ENCODE measurements at places on chromosomes 6 and 20.

- DNase-seq, result no peak
These were observed 312.6 kb upstream of the RSPO3 start for GRCh38 chr6:126805861-126806260.

- DNase-seq, result no peak
These were observed 132.3 kb downstream of the LMBRD1 start for GRCh38 chr6:69664551-69664950.

GRCh38 chr6:45625191-45625664, 247.5 kb upstream of the SUPT3H start:
- no peak for DNase-seq

DNA sequence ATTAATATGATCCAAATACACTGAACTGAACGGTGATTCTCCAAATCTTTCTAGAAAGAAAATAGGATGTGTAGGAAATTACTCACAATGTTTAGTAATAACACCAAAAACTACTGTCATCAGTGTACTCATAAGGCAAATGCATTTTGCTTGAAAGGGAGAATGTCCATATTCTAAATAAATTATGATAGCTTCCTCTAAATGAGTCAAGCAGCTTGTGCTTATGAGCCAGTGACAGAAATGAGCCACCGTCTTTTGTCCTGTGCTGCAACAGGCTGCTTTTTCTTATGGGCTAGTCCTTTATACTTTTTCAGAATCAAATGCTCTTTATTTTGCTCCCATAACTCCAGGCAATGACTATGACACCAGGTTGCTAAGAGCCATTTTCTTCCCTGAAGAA, 4.5 kb upstream of the ZNF451 start:
- DNase-seq, result no peak

GRCh38 chr6:11085758-11086435, 7.7 kb upstream of the SMIM13 start:
- no peak for DNase-seq

- no peak for DNase-seq
These were observed 157.4 kb downstream of the JARID2 start for GRCh38 chr6:15403094-15403755.

DNA sequence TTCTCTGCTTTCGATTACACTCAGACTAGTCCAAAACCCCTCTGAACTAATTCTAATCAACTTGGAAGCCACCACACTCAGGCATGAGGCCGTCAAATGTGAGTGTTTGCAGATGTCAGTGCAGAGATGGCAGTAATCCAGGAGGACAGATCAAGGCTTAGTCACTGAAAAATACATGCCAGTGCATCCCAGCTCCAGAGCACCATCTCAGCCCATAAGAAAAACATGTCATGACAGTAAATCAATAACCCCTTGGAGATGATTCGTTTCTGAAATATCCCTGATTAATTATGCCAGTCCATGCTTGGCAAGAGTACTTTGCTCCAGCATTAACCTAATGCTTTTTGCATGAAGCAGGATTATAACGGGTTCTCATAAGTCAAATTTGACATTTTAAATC, 179.5 kb downstream of the ADAT2 start:
- DNase-seq, result no peak

- DNase-seq, result no peak
These were observed 731.9 kb upstream of the FLRT3 start for GRCh38 chr20:15069355-15069754.

- peak; percentile 59 for DNase-seq
These were observed 98.5 kb downstream of the HIVEP2 start for GRCh38 chr6:142846459-142846831.

- no peak for DNase-seq
These were observed 9.6 kb upstream of the PCMTD2 start for GRCh38 chr20:64245746-64246595.

DNA sequence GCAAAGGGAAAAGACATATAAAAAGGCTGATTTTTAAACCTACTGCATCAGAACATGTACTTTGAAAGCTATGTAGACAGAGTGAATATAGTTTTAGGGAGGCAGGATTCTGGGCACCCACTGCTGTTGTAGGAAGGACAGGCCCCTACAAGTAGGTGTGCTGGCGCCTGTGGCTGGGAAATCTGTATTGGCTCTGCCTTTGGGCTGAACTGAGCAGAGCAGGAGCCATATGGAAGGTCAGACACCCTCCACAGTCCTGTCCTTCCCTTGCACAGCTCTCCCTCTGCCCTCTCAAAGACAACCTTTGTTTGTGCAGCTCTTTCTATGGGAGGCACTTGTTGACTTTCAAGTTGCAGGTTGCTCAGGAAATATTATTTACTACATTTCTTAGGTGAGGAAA, 18.4 kb upstream of the ULBP3 start:
- no peak for DNase-seq

DNA sequence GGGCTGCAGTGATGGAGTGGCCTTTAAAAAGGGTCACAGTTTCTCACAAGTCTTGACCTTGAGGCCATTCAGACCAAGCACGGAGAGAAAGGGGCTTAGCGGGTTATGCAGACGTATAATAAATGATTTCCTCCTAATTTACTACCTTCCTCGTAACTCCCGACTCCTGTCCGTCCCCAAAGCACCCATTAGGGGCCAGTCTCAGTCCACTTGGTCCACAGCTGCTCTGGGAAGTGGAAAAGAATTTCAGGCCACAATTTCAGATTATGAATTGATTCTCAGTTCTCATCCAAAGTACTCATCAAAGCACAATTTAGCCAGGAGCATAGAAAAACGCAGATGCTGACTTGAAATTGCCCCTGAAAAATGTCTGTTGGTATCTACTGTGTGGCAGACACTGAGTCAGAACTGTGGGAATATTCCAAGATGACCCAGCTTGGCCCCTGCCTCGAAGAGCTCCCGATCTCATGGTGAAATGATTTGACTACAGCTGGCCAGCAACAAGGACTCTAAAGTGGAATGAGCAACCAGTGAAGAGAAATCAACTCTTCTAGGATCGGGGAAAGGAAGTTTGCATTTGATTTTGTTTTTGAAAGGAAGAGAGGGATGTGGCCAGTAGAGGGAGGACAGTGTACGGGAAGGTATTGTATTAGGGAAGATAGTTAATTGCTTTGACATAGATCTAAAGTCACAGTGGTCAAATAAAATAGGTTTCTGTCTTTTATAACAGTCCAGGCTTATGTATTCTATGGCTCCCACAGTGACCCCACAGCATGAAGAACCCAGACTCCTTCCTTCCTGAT, 15.2 kb upstream of the STK35 start:
- no peak for DNase-seq

DNA sequence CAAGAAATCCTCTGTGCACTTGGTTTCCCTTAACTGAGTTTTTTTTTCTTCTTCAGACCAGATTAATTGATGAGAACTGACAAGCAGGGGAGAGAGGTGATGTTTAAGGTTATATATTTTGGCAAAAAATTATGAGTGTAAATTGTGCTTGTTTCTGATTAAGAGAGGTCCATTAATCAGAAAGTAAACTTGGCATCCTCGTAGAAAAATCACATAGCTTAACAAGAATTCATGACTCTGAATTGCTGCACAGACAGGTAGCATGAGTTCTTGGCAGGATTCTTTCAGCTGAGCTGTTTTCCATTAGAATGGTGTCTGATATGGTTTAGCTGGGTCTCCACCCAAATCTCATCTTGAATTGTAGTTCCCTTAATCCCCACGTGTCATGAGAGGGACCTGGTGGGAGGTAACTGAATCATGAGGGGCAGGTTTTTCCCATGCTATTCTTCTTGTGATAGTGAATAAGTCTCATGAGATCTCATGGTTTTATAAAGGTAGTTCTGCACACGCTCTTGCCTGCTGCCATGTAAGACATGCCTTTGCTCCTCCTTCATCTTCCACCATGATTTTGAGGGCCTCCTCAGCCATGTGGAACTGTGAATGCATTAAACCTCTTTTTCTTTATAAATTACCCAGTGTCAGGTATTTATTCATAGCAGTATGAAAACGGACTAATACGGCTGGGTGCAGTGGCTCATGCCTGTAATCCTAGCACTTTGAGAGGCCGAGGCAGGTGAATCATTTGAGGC, 34.2 kb upstream of the DDR1 start:
- DNase-seq, result no peak

DNA sequence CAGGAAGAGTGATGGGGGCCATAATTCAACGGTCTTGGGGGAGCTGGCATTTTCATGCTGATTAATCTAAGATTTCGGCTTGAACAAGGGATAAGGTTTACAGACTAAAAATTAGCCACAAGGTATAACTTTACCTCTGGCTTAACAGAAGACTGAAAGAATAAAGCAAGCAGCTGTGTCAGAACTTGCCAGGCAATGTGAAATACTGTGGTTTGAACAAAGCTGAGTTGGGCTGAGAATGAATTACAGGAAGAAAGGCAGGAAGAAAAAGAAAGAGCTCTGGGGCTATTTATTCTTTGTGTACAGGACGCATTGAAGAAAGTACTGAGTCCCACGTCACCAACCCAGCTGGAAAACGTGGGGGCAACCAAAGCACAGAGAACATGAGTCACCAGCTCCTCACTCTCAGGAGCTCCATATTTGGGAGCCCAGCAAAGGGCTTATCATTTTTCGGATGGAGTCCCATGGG, 121.5 kb upstream of the NEDD9 start:
- peak; percentile 40 for DNase-seq

DNA sequence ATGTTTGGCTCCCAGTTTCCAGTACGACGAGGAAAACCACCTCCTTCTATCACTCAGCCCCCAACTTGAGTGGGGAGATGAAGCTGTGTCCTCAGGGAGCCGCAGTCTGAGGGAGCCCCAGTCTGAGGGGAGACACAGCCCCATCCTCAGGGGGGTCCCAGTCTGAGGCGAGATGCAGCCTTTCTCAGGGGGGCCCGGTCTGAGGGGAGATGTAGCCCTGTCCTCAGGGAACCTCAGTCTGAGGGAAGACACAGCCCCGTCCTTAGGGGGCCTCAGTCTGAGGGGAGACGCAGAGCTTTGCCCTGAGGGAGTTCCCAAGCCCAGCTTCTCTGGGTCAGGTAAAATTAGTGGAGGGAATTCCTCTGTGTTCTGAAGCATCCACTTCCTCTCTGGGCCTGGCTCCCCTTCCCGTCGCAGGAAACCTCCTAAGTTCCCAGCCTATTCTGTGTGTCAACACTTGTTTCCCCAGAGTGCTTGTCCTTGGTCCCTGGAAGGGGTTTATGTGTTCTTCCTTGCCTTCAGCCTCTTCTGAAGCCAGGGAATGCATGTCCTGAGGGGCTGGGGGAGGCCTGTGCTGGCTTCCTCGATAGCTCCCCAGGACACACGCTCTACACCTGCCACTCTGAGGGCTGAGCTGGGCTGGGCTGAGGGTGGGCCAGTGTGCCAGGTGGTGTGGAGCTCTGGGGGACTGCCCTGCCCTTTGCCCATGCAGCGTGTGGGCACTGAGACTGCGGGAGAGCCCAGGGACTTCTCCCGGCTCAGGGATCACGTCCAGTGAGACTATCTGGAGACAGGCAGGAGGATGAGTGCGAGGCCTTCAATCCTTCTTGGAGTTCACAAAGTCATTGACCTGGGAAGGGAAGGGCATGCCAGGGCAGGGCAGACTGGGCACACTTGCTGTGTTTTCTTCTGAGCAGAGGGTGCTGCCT, 55.4 kb downstream of the VEGFA start:
- DNase-seq, result no peak

- DNase-seq, result no peak
These were observed 20.2 kb upstream of the TNFAIP3 start for GRCh38 chr6:137846772-137847313.

DNA sequence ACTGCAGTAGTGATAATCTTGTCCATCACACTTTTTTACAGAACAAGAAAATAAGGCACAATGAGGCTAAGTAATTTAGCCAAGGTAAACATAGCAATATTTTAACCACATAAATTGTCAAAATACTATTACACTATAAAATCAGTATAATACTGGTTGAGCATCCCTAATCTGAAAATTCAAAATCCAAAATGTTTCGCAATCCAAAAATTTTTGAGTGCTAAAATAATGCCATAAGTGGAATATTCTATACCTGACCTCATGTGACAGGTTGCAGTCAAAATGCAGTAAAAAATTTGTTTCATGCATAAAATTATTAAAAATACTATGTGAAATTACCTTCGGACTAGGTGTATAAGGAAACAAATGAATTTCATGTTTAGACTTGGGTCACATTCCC, 101.5 kb downstream of the PDSS2 start:
- no peak for DNase-seq

DNA sequence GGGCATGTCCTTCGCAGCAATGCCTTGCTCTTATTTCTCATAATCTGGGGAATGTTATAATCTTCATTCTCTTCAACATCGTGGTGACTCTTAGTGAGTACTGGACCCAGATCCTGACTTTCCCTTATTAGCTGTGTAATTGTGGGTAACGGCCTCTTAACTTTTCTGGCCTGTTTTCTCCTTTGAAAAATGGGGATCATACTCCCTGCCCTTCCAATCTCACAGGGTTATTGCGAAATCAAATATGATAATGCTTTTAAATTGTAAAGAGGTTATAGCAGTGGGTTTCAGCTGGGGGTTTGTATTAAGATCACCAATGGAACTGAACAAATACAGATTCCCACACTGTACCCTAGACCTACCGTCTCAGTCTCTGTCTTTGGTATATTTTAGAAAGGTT, 77.1 kb downstream of the CTNNBL1 start:
- no peak for DNase-seq

- no peak for DNase-seq
These were observed 326.5 kb downstream of the RNGTT start for GRCh38 chr6:88636871-88637270.

DNA sequence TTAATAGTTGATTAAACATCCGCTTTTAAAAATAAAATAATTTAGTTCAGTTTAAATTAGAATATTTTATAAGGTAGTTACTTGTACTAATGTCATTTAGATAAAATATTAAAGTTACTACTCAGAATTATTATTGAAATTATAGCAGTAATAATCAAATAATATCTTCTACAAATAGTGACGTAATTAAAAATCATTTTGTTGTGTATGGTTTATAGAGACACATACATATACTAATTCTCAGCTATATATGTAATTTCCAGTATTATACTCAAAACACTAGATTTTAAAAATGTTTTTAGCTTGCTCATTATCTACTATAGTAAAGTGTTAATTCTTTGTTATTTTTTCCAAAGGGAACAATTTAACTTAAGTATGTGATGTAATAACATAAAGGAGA, 435.2 kb upstream of the MANEA start:
- DNase-seq, result no peak
